ENCODE measurements at places on chromosomes 16 and 17. TPM values are rescaled to one million over a fixed set of nuclear protein-coding genes. Genes with fewer than 3 reads are reported as not detected.

The KRT31 gene
- total RNA-seq = not detected

The SNTB2 gene
- total RNA-seq = 5.4 TPM

The NDUFAB1 gene
- total RNA-seq = 184 TPM

The NEUROD2 gene
- not detected for total RNA-seq

The KLHL10 gene
- not detected for total RNA-seq

The FBXO39 gene
- total RNA-seq = not detected

The ST6GALNAC2 gene
- total RNA-seq = 0.22 TPM

Measured in A549 treated with CpdA at 1 μM for 4 hours (cell line).